Stimulated activated CD4-positive, alpha-beta T cell treated with anti-CD3 and anti-CD28 coated beads, Interleukin-15, amount 100 ng/mL, for 24 hours (primary cell): ENCODE measurements at places on chromosomes 12 and 14.

- no peak for DNase-seq
These were observed 534.0 kb downstream of the TMEM121 start for GRCh38 chr14:106060276-106060975.

DNA sequence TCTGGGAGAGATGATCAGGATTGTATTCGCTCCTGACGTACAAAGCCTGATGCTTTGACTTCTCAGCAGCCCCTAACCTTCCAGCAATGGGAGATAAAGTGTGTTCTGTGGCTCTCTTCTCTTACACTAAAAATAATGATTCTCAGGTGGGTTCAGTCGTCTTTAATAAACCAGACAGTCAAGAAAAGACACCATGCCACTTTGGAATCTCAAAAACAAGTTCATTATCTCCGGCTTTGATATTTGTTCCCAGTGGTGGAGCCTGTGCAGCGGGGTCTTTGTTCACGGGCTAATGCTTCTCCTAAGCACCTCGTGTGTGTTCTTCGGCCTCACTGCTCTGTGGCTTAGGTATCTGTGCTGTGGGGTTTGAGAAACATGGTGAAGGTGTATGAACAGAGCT lies 1.6 kb downstream of the ACVR1B start:
- no peak for DNase-seq

GRCh38 chr12:11947213-11947612 lies 123.5 kb upstream of the BCL2L14 start:
- DNase-seq: no peak

DNA sequence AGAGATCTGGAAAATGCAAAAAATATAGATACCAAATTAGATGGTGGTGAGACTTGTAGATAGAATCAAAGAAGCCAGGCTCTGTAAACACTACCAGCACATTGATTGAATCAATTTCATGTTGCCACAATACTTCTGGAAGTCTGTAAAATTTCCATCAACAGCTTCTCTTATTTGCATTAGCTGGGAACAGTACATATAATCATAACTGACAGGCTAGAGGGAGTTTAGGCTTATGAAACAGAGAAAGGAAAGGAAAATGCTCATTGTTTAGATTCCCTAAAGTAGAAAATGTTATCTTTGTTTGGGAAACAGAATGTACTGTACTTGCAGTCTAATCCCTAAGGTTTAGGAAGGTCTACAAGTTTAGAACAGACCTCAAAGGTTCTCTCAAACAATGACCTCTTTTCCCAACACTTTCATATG lies 335.2 kb downstream of the CEP128 start:
- DNase-seq: no peak

GRCh38 chr12:125332900-125333299 lies 267.7 kb downstream of the AACS start:
- DNase-seq: no peak

DNA sequence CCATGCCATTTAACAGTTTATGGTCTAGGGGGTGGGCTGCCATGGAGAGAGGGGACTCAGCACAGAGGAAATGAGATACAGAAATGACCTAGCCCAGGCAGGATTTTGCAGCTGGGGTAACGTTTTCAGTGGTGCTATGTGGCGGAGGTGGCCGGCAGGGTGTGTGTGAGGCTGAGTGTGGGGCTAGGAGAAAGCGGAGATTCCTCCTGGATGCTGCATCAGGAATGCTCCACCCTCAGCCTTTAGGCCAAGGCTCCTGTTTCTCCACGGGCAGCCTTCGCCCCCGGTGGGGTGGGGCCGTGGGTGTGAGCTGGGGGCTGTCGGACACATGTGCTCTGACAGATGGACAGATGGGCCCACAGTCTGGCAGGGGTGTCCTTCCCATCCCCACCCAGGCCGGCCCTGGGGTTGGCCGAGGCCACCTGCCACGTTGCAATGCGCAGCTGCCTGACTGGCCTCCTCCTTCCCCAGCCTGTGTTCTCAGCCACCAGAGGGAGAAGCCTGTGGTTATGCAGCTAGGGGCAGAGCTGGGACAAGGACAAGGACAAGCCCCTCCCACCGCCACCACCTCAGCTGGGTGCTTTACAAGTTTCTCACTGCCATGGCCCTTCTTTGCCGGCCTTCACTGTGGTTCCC lies 44.3 kb downstream of the TEAD4 start:
- no peak for DNase-seq

GRCh38 chr12:120190985-120191480 lies 3.5 kb downstream of the GCN1 start:
- DNase-seq: no peak
